Smooth muscle cell of the coronary artery (primary cell): ENCODE measurements at places on chromosomes 6 and 20. TPM values are rescaled to one million over a fixed set of nuclear protein-coding genes. Genes with fewer than 3 reads are reported as not detected.

The SMLR1 gene
- not detected in 2 replicates for total RNA-seq

The PPP1R14C gene
- 0.90 and 3.2 TPM in 2 replicates for total RNA-seq

The VEGFA gene
- total RNA-seq: 96.3 and 322 TPM in 2 replicates

The KATNA1 gene
- 23.9 and 32.2 TPM in 2 replicates for total RNA-seq

The HTR1E gene
- not detected in 2 replicates for total RNA-seq

The MRPS18B gene
- total RNA-seq: 36.3 and 43.5 TPM in 2 replicates

The ZBTB12 gene
- 6.2 and 12.4 TPM in 2 replicates for total RNA-seq

The CTAGE9 gene
- not detected in 2 replicates for total RNA-seq

The GPX5 gene
- not detected in 2 replicates for total RNA-seq

The TCF15 gene
- total RNA-seq: 0.12 TPM in 1 of 2 replicates, not detected in the other

The GTSF1L gene
- not detected in 2 replicates for total RNA-seq

The ARMC2 gene
- 0.75 and 1.9 TPM in 2 replicates for total RNA-seq

The MANEA gene
- 4.3 and 6.5 TPM in 2 replicates for total RNA-seq

The SLC22A7 gene
- not detected in 2 replicates for total RNA-seq

The CCN2 gene
- 15.8 and 981 TPM in 2 replicates for total RNA-seq

The SLC24A3 gene
- 0.15 and 1.9 TPM in 2 replicates for total RNA-seq

The SAMHD1 gene
- 11.1 and 44.2 TPM in 2 replicates for total RNA-seq

The CDK5RAP1 gene
- 19.5 and 20.0 TPM in 2 replicates for total RNA-seq

The TMEM242 gene
- total RNA-seq: 3.4 and 5.3 TPM in 2 replicates

The SLC12A5 gene
- under 0.01 TPM in 1 of 2 replicates, not detected in the other for total RNA-seq

The TENT5A gene
- total RNA-seq: 19.1 and 42.2 TPM in 2 replicates

The OR2H1 gene
- total RNA-seq: not detected in 2 replicates

The BTN1A1 gene
- total RNA-seq: not detected in 2 replicates
